ENCODE measurements at places on chromosomes 5 and 9.

GRCh38 chr5:76477571-76477970, 74.5 kb downstream of the IQGAP2 start:
- no peak for DNase-seq

DNA sequence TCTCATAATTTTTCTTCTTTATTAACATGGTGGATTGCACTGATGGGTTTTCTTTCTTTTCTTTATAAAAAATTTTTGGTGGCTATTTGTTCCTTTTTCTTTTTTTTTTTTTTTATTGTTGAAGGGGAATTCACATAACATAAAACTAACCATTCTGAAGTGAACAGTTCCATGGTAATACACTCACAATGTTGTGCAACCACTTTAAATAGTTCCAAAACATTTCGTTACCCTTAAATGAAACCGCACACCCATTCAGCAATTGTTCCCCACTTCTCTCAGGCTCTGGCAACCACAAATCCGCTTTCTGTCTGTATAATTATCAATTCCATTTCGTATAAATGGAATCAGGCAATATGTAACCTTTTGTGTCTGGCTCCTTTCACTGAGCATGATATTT, 11.7 kb upstream of the SETX start:
- no peak for DNase-seq

DNA sequence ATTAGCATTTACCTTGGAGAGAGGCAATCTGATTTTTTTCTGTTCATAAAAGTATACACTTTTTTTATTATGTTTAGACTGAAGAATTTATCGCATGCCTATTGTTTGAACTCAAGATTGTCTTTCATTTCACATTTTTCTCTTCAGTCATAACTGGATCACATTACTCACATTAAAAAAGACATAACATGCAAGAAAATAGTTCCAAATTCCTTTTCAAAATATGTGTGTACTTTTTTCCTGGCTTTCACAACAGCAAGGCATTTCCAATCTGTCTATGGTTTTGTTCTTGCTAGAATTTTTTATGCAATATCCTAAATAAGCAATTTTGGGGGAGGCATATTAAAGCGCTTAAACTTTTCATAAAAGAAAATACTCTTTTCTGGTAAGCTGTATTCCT, 21.2 kb downstream of the FTMT start:
- DNase-seq = no peak

DNA sequence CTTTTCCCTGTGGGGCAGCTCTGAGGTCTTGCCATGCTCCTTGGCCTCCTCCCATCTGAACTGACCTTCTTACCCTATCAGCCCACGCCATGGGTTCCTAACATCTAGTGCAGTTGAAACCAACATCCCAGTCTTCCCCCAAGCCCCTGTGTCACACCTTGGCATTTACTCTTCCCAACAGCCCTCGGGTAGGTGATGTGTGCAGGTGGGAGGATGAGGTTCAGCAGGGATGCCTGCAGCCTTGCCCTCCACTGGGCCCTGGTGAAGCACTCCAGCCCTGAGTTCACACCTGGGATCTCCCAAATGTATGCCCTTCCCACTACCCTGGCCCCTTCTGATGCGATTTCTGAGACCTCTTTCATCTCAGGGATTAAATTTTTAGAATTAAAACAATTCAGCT, 15.5 kb downstream of the IRX2 start:
- no peak for DNase-seq

- DNase-seq = no peak
Observed at GRCh38 chr9:27338527-27338903, 41.6 kb upstream of the EQTN start.

DNA sequence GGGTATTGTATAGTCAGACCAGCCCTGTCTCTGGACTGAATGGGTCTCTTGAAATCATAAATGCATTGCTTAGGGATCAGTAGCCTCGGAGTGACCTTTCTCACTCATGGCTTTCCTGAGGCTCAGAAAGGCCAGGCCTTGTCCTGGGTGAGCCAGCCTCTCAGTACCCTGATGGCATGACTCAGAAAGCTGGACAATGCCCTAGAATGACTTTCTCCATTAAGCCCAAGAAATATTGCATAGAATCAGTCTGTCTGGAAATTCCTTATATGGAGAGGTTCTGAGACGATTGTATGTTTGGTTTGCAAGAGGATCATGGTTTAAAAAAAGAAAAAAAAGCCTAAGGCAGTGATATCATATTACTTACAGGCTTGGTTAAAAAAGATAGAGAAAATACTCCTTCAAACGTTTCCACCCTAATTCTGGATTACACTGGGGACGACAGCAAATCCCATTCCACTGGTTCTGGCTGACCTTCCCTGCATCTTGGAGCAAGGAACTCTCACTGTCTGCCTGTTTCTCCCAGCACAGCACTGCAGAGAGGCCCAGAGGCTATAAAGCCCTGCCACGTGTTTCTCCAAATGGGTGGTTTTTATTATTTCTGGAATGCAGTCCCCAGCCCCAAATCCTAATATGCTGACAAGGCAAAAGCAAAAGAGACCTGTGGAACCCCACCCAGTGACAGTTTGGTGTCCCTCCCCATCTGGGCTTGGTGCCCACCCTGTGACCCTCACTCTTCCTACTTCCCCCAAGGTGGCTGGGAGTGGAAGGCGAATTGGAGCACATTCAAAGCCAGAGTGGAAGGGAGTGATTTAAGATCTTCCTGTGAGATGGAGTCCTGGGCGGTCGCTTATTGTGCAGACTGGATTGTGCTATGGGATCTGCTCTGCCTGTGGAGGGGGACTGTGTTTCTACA, 34.4 kb downstream of the MAP1B start:
- DNase-seq = peak; percentile 97

DNA sequence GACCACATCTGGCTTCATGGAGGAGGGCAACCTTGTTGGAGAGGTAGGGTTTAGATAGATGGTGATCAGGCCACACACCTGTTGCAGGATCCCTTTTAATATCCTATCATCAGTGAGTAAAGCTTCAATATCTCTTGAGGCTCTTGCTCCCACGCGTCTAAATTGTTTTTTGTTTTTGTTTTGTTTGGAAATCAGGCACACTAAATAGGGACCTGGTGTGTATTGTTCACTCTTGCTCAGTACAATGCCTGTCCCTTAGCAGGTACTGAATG, 2.6 kb upstream of the TMEM268 start:
- no peak for DNase-seq

GRCh38 chr9:21317956-21318923, 13.1 kb upstream of the IFNA5 start:
- DNase-seq = peak; percentile 32

- DNase-seq = no peak
Observed at GRCh38 chr9:72955571-72955970, 2.7 kb upstream of the ALDH1A1 start.

DNA sequence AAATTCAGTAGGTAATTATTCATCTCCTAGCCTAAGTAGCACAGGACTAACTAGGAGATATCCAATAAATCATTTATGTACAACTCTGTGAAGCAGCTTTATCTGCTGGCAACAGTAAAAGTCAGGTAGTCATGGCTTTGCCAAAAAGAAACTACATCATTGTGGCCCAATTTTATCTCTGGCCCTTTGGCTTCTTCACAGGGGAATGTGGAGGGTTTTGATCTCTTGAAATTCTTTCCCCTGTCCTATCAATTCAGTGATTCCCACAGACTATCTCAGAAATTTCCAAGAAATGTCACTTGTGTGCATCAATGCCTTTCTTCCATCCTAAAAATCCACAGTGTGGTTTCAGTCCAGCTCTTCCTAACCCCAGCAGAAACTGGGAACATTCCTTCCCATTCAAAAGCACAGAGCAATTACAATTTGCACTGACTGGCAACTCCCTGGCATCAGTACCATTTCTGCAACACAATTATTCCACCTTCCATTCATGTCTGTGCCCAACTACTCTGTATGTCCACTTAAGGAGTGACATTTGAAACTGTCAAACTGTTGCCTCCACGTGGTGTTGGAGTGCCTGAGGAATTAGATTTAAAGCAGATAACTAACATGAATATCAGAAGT, 6.6 kb downstream of the CDC14B start:
- DNase-seq = no peak

DNA sequence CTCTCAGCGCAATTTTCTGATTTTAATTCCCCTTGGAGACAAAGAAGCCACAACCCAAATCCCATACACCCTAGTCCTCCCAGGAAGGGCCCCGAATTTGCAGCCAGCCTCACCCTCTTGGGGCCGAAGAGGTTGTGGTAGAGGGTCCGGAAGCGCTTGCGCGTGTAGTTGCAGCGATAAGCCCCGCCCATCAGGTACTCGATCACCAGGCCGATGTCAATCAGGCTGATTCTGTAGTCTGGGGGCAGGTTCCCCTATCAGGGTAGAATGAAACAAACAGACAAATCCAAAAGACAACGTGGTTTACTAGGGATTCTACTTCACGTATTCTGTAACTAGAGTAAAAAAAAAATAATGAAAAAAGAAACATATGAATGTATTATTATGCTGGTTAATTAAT, 210.6 kb upstream of the KLF9 start:
- no peak for DNase-seq

DNA sequence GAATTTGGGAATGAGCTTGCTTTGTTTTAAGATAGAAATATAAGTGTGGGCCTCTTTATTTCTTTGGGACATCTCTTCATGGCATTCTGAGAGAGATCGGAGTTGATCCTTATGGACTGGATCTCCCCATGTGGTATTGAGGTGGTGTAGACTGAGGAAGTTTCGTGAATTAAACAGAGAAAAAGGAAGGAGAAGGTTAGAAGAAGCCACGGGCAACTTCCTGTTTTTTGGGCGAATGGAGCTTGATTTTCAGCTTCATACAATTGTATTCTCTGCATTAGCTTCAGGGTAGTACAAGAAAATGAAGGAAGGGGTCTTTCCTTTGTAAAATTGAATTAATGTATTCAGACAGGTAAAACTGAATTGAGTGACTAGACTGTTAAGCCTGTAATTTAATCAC, 70.5 kb upstream of the HMHB1 start:
- DNase-seq = no peak

DNA sequence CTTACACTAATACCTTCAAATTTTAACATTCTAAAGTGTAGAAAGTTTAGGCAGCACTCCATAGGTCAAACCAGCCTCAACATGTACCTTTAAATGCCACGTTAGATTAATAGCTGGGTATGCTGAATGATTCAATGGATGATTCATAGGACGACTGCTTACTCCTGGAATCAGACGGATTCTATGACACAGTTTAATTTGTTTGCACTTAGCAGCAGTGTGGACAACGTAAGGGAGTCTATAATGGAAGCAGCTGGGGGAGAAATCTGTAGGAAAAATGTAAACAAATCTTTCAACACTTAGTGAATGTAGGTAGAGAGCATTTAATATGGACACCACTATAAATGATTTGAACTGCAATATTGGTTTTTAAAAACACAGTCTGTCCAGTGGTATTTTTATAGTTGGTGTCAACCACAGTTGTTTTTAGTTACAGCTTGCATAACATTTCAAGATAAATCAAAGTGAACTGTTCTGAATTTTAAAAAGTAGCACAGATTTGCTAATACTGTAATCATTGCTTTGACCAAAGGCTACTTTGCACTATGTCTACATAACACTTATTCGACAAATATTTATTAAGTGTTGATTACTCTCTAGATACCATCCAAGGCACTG, 701.5 kb upstream of the MEF2C start:
- DNase-seq = peak; percentile 46

DNA sequence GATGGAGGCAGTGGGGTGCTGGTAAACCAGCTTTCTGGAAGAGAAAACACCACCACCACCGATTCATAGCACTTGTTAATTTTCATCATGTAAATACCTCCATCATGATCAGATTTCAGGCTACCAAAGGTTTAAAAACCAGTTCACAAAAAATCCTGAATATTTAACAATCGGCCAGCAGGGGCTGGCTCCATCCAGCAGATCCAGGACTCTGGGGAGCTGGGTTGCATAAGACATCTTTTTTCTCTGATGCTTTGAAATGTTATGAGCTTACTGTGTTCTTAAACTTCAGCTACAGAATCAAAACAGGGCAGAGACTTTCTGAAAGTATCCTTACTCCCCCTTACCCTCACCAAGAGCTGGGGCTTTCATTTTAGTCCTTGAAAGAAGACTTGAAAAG, 14.6 kb upstream of the RNF183 start:
- peak; percentile 56 for DNase-seq

DNA sequence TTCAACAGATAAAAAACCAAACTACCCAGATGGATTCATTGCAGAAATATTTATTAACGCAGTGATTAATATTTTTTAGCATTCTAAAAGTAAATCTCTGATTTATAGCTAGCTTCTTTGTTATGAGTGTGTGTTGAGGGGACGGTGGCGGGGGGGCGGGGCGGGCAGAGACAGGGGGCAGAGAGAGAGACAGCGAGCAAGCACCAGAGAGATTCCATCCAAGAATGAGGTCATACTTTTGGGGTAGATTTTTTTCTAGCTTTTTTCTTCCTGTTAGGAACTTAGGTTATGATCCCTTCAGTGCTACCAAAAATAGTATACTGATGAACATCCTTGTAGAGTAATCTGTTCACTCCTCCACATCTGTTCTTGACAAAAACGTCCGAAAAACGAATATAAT, 500 bp upstream of the ZNF883 start:
- no peak for DNase-seq

DNA sequence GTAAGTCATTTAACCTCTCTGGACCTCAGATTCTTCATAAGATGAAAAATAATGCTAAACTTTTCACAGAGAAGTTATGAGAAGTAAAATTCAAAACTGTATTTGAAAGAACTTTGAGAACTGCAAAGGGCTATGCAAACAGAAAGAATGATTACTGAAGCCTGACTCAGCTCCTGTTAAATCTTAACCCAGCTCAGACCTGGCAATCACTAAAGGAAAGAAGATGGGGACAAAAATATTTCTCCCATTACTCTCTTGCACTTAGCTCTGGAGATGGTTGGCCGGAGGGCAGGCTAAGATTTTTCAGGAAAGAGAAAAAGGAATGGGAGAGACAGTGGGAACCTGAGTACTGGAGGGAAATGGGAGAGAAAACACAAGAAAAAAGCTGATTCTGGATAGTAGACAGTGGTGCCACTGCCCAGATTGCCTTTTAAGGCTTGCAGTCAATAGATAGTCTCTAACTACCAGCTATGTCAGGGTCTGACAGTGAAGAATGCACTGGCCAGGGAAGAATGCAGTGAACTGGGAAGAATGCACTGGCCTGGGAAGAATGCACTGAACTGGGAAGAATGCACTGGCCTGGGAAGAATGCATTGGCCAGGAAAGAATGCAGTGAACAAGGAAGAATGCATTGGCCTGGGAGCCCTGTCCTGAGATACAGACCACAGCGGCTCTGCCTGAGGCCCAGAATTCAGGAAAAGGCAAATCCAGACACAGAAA, 25.2 kb upstream of the CEMIP2 start:
- DNase-seq = no peak

Data from stromal cell of bone marrow (primary cell).